Activated CD4-positive, alpha-beta T cell treated with anti-CD3 and anti-CD28 coated beads, Interleukin-2, amount 10 ng/mL, durations not matched to agents 24 days and 14 days (primary cell): ENCODE measurements at places on chromosomes 6 and 20. TPM values are rescaled to one million over a fixed set of nuclear protein-coding genes. Genes with fewer than 3 reads are reported as not detected.
A peak's percentile ranks its signal among the peaks of the same experiment; 100 is the strongest.

Gene TFAP2D
- not detected in 2 replicates for total RNA-seq

DNA sequence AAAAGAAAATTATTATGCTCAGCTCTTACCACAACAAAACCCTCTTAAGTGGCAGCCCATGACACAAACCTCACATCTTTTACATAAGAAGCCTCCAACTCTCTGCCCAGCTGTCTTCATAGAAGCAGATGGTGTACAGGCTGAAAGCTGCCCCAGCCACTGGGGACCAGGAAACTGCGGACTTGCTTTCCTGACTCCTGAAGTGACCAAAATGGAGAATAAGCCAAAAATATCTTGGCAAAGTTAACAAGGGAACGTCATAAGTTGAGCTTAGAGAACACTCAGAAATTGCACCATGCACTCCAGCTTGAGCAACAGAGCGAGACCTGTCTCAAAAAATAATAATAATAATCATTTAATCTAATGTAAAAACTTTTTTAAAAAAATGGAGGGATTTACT is 160.3 kb upstream of the CDYL start:
- no peak for DNase-seq

DNA sequence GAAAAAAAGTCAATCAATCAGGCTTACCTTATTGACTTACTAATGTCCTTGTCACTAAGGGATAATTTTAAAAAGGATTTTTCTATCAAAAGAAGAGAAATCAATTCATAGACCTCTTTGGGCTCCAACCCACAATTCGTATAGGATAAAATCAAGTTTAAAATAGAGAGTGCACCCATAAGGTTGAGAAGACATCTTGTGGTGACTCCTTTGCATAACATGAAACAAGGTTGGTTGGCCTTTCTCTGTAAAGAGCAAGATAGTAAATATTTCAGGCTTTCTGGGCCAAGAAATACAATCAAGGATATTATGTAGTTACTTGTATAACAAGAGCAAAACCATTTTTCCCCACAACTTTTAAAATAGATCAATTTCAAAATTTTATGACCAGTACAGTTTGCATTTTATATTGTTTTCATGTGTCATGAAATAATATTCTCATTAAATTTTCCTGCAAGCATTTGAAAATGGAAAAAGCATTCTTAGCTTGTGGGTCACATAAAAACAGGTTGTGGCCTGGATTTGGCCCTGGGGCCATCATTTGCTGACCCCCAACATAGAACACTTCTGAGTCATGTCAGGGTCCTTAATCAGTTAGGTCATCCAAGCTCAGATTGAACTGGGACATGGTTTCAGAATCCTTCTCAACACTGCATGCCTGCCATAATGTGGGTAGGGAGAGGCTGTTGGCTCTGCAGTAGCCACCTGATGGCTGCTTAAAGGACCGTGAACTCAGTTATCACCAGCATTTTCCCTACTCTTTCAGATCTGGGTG is 76.7 kb downstream of the MYB start:
- no peak for DNase-seq

DNA sequence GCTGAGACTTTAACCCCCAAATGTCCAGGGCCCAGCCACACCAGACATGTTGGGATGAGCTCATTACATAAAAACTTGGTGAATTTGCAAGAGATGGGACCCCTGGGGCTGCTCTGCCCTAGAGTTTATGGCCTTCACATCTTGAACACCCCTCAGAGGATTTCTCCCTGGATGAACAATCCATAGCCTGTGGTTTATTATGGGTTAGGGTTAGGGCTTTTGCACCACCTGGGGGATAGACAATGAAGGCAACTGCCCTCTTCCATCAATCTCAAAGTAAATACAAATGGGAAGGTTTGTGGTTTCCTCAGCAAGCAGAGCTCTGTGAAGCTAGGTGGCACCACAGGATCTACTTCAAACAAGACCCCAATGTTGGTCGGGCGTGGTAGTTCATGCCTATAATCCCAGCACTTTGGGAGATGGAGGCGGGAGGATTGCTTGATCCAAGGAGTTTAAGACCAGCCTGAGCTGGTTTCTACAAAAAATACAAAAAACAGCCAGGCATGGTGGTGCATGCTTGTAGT is 17.4 kb downstream of the SPINT3 start:
- no peak for DNase-seq

DNA sequence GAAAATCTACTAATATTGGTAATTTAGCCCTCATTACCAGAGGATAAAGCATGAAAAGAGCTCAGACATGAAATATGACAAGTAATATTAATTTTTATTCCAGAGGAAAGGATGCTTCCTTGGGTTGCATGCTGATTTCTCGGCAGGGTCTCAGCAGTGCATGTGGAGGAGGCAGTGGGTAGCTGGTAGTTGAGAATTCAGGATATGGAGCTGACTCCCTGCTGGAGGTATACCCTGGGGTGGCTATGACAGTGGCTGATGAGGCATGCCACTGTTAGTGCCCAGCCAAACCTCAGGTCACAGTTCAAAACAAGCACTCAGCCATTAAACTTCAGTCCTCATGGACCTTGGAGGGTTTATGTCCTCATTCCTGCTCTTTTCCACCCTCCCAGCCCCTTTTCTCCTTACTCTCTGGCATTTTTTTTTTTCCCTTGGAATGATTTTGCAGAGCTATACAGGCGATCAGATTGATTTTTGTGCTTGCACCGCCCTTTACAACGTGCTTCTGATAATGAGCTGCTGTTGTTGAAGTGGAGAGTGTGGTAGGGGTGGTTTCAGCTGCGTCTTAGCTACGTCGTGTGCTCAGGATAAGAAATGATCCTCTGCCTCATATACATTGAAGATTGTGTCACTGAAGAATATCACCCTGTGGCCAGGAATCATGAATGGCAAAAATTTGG is 761.9 kb upstream of the MMS22L start:
- DNase-seq, result no peak

- DNase-seq, result no peak
These were observed 162.4 kb upstream of the BTBD3 start for GRCh38 chr20:11755071-11755841.

- no peak for DNase-seq
These were observed 18.1 kb downstream of the NPEPL1 start for GRCh38 chr20:58710481-58711265.

Gene SLC35D3
- total RNA-seq, result not detected in 2 replicates

GRCh38 chr20:4008877-4009276 is 6.5 kb downstream of the RNF24 start:
- DNase-seq, result no peak

DNA sequence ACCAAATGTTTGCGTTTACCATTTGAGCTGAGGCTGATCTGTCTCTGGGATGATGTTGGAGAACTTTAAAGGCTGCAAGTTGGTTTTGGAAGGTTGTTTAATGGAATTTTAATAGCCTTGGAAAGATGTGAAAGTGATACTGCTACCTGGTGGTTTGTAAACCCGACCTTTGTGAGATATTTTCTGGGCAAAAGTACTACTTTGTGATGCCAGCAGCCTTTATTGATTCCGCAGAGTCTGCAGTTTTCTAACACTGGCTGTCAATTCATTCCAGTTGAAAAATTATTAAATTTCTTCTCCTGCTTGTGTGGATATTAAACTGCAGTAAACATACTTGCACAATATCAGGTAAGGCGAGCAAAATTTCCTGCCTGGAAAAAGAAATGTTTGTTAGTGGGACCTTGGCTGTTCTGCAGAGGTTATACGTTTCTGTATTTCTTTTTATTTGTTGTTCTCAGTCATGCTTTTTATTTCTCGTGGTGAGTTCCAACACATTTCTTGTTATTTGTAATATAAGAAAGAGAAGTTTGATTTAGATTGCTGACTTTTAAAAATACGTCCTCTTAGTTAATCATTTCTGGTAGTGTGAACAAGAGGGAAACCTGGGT is 322.5 kb downstream of the CDKAL1 start:
- DNase-seq, result no peak

DNA sequence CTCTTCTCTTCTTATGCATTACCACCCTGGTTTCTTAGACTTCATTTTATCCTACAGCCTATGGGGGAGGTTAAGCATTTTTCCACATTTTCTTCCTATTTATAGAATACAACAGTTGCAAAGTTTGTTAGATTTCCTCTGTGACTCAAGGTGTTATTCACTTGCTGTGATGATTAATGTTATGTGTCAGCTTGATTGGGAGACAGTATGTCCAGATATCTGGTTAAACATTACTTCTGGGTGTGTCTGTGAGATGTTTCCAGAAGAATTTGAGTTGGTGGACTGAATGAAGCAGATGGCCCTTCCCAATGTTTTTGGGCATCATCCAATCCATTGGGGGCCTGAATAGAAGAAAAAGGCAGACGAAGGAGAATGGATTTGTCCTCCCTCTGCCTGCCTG is 131.3 kb downstream of the C6orf118 start:
- no peak for DNase-seq

Gene MATN4
- total RNA-seq, result 1.2 and 1.5 TPM in 2 replicates

DNA sequence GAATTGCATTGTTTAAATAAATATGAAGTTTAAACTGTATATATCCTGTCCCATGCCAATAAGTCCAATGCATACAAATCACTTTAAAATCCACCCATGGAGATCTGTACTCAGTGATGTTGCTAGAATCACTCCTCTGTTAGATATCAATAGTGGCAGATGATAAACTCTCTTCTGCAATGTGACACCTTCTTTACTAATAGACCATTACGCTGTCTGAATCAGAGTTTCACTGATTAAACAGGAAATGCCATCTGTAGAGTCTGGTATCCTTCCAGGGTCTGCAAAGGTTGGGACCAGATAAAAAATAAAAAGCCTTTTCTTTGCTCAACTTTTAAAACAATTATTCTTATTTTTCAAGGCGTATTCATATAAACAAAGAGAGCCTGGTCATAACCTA is 134.5 kb downstream of the EDN3 start:
- DNase-seq, result no peak

- DNase-seq, result no peak
These were observed 172.4 kb downstream of the GJA10 start for GRCh38 chr6:90066697-90067096.

GRCh38 chr6:81304466-81304865 is 448.0 kb downstream of the TENT5A start:
- DNase-seq, result no peak

DNA sequence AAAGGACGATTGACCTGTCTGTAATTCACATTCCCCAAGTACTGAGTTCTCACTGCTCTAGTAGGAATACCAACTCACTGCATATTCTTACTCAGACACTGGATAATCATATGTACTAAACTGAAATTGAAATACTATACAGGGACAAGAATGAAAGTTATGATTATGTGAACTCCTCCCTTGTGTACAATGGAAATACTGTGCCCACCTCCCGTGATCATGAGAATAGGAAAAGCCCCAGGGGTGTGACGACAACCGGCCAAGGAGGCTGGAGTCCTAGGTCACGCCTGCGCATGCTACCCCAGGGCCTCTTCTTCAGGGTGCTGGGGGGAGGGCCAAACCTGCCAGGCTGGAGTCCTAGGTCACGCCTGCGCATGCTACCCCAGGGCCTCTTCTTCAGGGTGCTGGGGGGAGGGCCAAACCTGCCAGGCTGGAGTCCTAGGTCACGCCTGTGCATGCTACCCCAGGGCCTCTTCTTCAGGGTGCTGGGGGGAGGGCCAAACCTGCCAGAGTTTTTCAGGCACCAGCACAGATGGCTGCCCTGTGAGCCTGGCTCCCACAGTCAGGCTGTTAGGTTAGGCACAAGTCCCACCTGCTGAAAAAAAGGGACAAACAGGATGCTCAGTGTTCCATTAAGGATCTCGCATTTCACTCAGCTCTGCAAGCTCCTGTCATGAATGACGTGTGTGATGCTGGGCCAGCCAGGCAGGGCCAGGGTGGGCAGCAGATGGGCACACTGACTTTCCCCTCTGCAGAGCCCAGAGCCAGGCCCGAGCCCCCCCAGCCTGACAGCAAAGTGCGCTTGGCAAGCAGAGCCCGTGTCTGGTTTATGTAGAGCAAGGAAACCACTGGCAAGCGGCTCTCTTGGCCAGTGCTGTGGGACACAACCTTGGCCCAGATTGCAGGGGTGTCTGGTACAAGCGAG is 107.7 kb downstream of the FOXF2 start:
- no peak for DNase-seq

- no peak for DNase-seq
These were observed 10.0 kb downstream of the AFDN start for GRCh38 chr6:167836721-167837120.

Gene SLC44A4
- total RNA-seq, result 0.21 TPM in 1 of 2 replicates, not detected in the other

DNA sequence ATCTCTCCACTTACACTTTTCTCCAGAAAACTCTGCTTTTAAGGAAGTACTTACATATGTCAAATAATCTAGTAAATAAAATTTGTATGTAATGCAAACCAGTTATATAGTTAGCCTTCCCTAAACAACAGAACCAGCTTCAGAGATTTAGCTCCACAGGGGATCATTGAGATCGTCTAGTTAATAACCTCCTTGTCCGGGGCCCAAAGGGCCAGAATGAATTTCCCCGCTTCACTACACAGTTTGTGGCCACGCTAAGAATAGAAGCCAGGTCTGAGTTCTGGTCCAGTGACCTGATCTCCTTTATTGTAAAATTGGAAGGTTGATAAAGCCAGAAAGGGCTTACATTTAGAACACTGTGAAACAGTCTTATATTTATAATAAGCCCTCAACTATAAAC is 245.2 kb downstream of the TPBG start:
- no peak for DNase-seq

Gene COL9A3
- 0.47 TPM in 1 of 2 replicates, not detected in the other for total RNA-seq

GRCh38 chr6:38943964-38944363 is 104.6 kb upstream of the GLP1R start:
- DNase-seq, result peak; percentile 17

DNA sequence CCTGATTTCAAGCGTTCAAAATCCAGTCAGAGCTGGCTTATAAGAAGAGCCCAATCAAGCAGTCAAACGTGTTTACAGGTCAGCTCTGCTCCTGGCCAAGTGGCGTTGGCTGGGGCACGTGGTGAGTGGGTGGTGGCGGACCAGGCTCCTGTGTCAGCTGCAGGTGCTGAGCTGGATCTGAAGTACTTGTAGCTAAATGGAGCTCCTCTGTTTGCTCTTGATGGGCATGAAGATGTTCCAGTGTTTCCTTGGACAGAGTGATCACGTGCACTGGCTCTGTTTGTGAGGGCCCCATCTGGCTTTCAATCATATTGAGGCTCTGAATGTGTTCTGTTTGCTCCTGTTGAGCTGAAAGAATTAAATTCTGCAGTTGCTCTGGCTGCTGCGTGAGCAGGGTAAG is 10.2 kb upstream of the MICAL1 start:
- DNase-seq, result no peak

GRCh38 chr6:138393871-138394783 is 9.9 kb upstream of the HEBP2 start:
- no peak for DNase-seq

- no peak for DNase-seq
These were observed 37.3 kb downstream of the SH3BGRL2 start for GRCh38 chr6:79668381-79668780.
